ENCODE measurements at places on chromosomes 13 and 19.
A peak's percentile ranks its signal among the peaks of the same experiment; 100 is the strongest.

GRCh38 chr19:40685563-40685962, 4.9 kb downstream of the NUMBL start:
- no peak for DNase-seq

- peak; percentile 69 for DNase-seq
Observed at GRCh38 chr19:13842291-13843103, 34.4 kb upstream of the NANOS3 start.

DNA sequence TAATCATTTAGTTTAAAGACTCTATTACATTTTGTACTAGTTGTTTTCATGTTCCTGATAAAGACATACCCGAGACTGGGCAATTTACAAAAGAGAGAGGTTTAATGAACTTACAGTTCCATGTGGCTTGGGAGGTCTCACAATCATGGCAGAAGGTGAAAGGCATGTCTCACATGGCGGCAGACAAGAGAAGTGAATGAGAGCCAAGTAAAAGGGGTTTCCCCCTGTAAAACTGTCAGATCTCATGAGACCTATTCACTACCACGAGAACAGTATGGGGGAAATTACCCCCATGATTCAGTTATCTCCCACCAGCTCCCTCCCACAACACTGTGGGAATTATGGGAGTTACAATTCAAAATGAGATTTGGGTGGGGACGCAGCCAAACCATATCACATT, 129.2 kb downstream of the PAN3 start:
- no peak for DNase-seq

DNA sequence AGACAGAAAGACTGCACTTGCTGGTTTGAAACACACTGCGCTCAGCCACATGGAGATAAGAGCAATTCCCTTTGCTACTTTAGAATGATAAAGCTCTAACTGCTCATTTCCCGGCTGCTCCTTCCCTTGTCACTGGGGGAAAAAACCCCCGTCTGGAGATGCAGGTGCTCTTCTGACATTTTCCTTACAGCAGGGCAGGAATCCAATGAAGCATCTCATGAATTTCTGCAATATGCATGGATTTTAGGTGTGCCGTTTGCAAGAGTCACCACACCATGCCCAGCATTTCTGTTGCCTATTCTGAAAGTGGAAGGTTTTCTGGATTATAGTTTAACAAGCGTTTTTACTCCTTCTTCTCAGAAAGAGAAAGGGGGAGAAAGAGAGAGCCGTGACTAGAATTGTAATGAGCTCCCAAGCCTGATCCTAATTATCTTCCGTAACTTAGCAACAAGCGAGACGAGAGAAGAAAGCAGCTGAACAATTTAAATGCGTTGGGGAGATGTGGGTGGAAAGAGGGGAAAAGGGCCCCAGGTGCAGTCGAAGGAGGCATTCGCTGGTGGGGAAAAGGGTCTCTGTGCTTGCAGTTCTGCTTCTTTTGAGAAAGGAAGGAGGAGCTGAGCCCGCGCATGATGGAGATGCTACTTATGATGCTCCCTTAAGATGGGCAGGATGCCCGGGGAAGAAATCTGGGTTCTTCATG, 76.6 kb upstream of the SPATA13 start:
- DNase-seq: no peak

GRCh38 chr19:661427-662196, 1.4 kb downstream of the RNF126 start:
- peak; percentile 61 for DNase-seq

DNA sequence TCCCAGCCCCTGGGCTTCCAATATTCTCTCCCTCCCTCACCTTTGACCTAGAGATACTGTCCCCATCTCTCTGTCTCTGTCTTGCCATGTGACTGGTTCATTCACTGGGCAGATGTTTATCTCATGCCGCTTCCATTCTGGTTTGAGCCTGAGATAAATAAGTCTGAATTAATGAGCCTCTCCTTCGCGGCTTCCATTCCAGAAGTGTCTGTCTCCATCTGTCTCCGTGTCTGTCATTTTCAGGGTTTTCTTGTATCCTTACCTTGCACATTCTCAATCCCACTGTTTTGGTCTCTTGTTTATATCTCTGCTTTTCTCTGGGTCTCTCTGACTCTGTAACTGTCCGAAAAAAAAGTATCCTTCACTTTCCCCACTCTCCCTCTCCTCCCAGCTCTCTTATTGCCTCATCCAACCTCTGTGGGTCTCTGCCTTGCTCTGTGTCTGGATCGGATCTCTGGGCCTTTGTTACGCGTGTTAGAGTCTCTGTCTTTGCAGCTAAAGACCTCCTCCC, 4.3 kb downstream of the SPHK2 start:
- DNase-seq: no peak

- no peak for DNase-seq
Observed at GRCh38 chr13:59346999-59347723, 816.6 kb downstream of the DIAPH3 start.

- no peak for DNase-seq
Observed at GRCh38 chr19:4396949-4397783, 3.2 kb downstream of the SH3GL1 start.

GRCh38 chr19:50050406-50051227, 24.8 kb downstream of the ZNF473 start:
- peak; percentile 84 for DNase-seq

DNA sequence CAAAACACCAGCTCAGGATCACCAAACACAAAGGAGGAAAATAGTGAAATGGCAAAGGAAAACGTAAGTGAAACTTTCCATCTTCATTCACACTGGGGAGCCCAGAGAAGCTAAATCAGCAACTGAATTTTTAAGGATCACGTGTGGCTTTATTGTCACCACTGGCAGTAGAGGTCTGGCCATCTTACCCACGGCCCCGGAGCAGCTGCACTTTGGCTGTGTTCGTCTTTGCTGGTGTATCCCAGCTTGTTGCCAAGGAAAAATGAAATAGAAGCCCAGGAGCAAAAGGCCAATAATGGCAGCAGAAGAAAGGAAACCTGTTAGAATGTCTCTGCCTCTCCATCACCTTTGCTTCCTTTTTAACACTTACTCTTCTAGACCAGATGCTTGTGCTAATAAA, 274.7 kb downstream of the FOXO1 start:
- no peak for DNase-seq

- no peak for DNase-seq
Observed at GRCh38 chr19:42352301-42353259, 27.1 kb downstream of the MEGF8 start.

GRCh38 chr13:28035146-28035782, 46.8 kb upstream of the URAD start:
- no peak for DNase-seq

DNA sequence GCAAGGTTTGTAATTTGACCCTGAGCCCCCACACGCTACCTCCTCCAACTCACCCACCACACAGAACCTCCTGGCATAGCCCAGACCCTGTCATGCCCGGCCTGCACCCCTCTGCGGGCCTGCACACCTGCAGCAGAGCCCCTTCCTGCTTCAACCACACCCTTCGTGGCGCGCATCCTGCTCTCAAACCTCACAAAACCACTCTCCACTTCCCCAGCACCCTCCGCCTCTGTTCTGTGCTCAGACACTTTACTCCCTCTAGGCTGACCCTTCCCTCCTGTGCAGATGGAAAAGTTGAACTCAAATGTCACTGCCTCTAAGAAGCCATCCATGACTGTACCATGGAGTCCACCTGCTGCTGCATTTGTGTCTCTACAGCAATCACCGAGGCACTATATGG, 28.5 kb downstream of the FAAP24 start:
- DNase-seq: no peak

- no peak for DNase-seq
Observed at GRCh38 chr13:48131533-48131932, 36.6 kb upstream of the MED4 start.

DNA sequence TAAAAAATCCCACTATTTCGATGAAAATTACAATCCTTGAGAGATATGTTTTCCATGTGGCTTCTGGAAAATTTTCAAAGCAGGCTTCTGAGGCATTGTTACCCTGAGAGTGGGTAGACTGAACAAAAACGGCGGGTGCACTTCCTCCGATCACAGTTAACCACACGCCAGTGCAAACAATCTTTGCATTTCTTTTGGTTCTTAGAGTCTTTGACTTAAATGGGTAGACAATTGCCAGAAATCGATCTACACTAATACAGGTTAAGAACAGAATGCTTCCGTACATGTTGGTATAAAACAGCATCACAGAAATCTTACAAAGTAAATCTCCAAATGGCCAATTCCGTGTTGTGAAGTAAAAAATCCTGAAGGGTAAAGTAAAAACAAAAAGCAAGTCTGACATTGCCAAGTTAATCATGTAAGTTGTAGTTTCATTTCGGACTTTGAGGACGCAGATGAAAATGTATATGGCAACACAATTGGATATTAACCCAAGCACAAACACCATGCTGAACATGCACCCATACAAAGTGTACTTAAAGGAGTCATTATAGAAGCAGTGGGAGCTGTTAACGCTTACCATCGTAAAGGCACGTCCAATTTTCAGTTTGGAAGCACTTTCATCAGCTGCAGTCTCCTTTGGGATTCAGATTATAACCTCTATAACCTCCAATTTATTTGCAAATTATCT, 927 bp downstream of the LPAR6 start:
- DNase-seq: no peak

DNA sequence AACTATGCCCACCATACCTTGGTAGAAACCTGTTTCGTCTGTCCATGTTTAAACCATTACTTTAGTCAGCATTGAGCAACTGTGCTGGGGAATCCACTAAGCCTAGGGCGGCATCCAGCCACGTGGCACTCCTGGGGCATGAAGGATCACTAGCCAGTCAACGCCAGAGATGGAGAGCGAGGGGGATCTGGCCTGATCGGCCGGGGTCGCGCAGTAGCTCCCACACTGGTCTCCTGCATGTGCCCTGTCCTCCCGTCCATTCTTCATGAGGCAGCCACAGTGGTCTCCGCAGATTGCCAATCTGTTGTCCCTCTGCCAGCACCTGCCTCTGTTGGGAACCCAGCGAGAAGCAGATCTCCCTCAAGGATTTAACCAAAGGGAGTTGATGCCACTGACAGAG, 109.4 kb downstream of the DPF1 start:
- no peak for DNase-seq

GRCh38 chr19:15374105-15374651, 5.4 kb downstream of the AKAP8 start:
- no peak for DNase-seq

GRCh38 chr13:44989941-44990340, 603 bp downstream of the GPALPP1 start:
- no peak for DNase-seq
